Aorta (tissue), 5 donors: ENCODE measurements at places on chromosomes 1 and 21.

DNA sequence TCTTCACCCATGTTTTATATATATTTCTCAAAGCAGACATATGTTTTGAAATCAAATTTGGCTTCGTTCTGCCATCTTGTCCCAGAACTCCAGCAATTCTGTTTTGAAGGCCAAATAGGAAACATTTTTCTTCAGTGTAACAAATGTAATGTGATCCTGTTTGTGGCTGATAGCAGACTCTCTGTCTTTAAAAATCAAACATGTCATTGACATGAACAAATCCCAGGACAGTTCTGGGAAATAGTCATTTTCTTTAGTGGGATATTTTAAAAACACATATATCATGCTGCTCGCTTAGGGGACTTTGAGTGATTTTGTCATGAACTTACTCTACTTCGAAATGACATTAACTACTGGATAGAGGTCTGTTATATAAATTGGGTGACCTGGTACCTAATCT, 51.4 kb downstream of the HMCN1 start:
- H3K4me1 ChIP-seq = peaks cover 3% of the 10 kb centered on the region
- no peak overlapping the region for H3K4me3 ChIP-seq
- H3K27me3 ChIP-seq = no peaks in the 10 kb centered on the region
- no peak for DNase-seq
- H3K36me3 ChIP-seq = no peaks in the 10 kb centered on the region
- H3K27ac ChIP-seq = no peak overlapping the region

- no peak overlapping the region for H3K27ac ChIP-seq
- no peak for DNase-seq
- no peaks in the 10 kb centered on the region for H3K36me3 ChIP-seq
- no peaks in the 10 kb centered on the region for H3K4me1 ChIP-seq
Observed at GRCh38 chr1:226135059-226135651, 51.4 kb downstream of the ACBD3 start.

DNA sequence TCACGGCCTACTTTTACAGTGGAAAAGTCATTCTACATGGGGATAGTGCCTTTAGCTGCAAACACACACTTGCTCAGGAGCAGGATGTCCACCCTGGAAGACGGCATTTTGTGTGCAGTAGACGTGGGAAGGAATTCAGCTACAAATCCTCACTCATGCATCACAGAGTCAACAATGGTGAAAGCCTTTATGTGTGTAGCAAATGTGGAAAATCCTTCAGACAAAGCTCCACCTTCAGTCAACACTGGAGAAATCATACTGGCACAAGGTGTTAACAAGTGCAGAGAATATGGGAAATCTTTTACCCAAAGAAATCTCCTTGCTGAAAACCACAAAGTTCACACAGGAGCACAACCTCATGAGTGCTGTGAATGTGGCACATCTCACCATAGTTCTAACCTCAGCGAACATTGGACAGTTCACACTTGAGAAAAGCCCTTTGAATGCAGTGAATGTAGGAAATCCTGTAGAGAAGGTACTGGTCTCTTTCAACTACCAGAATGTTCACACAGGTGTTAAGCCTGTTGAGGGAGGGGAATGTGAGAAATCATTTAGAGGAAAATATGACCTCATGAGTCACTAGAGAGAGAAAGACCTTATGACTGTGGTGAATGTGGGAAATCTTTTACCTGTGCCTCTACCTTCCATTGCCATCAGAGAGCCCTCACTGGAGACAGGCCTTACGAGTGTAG, 101.8 kb downstream of the PTGS2 start:
- no peak overlapping the region for H3K27ac ChIP-seq
- no peaks in the 10 kb centered on the region for H3K4me1 ChIP-seq
- H3K36me3 ChIP-seq = no peaks in the 10 kb centered on the region
- no peak overlapping the region for H3K4me3 ChIP-seq
- H3K27me3 ChIP-seq = no peaks in the 10 kb centered on the region

GRCh38 chr1:101174722-101175121, 62.1 kb upstream of the S1PR1 start:
- H3K27ac ChIP-seq = peak overlapping the region; percentile 14
- no peaks in the 10 kb centered on the region for H3K36me3 ChIP-seq
- no peak overlapping the region for H3K4me3 ChIP-seq
- H3K4me1 ChIP-seq = peaks cover 2% of the 10 kb centered on the region
- no peaks in the 10 kb centered on the region for H3K27me3 ChIP-seq

- no peak overlapping the region for H3K27ac ChIP-seq
- no peak for DNase-seq
- no peaks in the 10 kb centered on the region for H3K36me3 ChIP-seq
Observed at GRCh38 chr1:118335331-118335732, 150.3 kb upstream of the SPAG17 start.

DNA sequence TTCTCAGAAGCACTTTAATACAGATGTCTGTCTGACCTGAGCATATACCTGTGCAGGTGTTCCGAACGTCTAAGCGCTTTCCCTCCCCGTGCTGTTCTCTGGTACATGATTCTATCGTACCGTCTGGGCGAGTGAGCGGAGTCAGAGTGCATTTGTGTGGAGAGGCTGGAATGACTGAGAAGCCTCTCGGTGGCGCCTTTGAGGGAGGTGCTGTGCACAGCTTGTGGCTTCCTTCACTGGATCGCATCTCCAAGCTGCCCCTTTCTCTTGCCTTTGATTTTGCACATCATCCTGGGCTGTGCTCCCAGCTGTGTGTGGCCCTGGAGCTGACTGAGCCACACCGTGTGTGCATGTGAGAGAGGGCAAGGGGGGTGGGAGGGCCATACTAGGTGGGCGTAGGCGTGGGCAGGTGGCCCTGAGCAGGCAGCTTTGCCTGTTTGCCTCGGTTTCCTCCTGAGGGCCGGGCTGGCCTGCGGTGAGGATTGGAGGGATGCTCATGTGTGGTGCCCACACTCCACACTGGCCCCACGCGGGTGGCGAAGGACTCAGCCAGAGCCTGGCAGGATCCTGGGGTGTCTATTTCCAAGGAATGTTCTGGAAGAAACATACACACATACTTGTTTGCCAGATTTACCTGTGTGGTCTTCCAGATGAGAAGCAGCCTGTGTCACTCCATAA, 105.3 kb downstream of the ADARB1 start:
- H3K4me1 ChIP-seq = no peaks in the 10 kb centered on the region
- no peak overlapping the region for H3K4me3 ChIP-seq
- H3K27ac ChIP-seq = no peak overlapping the region
- peaks cover 4% of the 10 kb centered on the region for H3K36me3 ChIP-seq
- no peaks in the 10 kb centered on the region for H3K27me3 ChIP-seq
- DNase-seq = no peak

DNA sequence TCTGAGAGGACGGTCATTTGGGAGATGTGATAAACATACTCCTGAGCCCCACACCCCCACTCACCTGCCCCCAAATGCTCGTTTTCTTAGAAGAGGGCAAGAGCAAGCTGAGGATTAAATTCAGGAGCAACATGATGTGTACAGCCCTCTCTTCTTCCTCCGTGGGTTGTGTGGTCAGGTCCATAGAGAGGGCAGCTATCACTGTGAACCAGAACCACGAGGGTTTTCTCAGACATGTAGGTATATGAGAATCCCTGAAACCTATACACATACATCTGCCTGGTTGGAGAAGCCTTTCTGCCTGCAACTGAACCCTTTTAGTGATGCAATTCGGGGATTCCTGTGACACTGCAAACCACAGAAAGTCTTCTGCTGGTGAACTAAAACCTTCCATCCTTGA, 38.9 kb downstream of the PGM1 start:
- peaks cover 10% of the 10 kb centered on the region for H3K36me3 ChIP-seq
- H3K27ac ChIP-seq = no peak overlapping the region
- H3K4me3 ChIP-seq = no peak overlapping the region
- H3K4me1 ChIP-seq = peaks cover 2% of the 10 kb centered on the region

DNA sequence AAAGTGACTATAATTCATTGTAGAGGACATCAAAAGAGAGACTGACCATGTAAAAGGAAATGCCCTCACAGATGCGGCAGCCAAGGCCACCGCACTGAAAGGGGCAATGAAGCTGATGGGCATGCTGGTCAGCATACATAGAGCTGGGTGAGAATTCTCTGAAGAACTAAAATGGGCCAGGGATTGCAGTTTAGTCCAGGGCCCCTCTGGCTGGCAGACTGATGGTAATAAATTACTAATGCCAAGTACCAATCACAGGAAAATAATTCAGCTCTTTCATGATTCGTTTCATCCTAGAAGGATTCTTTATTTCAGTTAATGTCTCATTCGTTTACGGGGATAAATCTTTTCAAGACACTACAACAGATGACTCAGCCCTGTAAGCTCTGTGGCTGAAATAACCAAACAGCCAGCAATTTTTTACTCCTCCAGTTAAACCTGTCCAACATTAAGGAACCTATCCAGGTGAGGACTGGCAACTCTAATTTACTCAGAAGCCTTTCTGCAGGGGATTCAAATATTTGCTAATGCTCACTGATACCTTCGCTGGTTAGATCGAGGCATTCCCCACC, 56.9 kb upstream of the MAP1LC3C start:
- H3K4me3 ChIP-seq = no peak overlapping the region
- no peaks in the 10 kb centered on the region for H3K36me3 ChIP-seq
- H3K4me1 ChIP-seq = no peaks in the 10 kb centered on the region
- no peak overlapping the region for H3K27ac ChIP-seq

GRCh38 chr1:64295136-64295535, 91.7 kb downstream of the UBE2U start:
- no peaks in the 10 kb centered on the region for H3K4me1 ChIP-seq
- DNase-seq = no peak
- no peak overlapping the region for H3K4me3 ChIP-seq
- H3K27ac ChIP-seq = no peak overlapping the region
- H3K27me3 ChIP-seq = peaks cover 2% of the 10 kb centered on the region

- H3K27ac ChIP-seq = no peak overlapping the region
- H3K4me3 ChIP-seq = no peak overlapping the region
- no peaks in the 10 kb centered on the region for H3K27me3 ChIP-seq
- no peak for DNase-seq
Observed at GRCh38 chr1:24351918-24352627, 32.9 kb downstream of the GRHL3 start.

DNA sequence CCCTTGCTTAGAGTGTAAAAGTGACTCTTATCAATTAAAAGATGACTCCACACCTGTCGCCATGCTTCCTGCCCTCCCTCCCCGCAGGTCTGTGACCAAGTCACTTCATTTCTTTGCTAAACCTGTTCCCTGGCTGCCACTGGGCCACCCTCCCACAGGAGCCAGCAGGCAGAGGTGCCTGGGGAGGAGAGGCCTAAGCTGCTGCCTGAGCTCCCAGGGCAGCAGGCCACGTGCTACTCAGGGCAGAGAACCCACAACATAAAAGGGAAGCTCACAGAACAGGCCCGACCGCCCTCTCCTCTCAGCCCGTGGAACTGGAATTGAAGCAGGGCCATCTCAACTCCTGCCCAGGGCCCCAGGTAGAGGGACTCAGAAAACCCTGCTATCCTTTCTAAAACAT, 4.9 kb downstream of the C1orf198 start:
- no peak for DNase-seq
- H3K36me3 ChIP-seq = no peaks in the 10 kb centered on the region
- H3K4me3 ChIP-seq = no peak overlapping the region
- H3K27me3 ChIP-seq = no peaks in the 10 kb centered on the region
- H3K4me1 ChIP-seq = peaks cover 3% of the 10 kb centered on the region
- peak overlapping the region; percentile 77 for H3K27ac ChIP-seq

DNA sequence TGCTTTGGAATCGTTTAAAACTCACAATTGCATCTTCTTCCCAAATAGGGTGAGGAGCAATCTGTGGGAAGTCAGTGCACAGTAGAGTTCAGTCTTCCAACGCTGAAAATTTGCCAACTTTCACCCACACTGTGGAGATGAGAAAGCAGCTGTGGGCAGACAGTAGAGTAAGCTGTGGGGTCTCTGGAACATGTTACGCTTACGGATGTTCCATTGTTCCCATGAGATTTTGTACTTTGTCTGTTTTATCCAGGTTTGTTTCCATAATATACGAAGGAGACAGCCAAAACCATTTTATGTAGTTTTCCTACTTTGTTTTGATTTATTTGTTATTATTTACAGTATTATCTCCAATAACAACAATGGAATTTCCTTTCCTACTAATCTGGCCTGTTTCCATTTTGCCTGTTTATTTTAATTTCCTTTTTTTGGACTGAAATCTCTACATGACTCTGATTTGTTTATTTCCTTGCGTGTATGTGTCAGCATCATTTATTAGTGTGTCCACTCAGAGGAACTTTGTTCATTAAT, 65.1 kb upstream of the RGL1 start:
- no peak for DNase-seq

- no peaks in the 10 kb centered on the region for H3K27me3 ChIP-seq
- DNase-seq = peak; percentile 68
- H3K27ac ChIP-seq = no peak overlapping the region
- H3K4me1 ChIP-seq = no peaks in the 10 kb centered on the region
Observed at GRCh38 chr21:44996501-44996921, 56.7 kb downstream of the SLX9 start.

DNA sequence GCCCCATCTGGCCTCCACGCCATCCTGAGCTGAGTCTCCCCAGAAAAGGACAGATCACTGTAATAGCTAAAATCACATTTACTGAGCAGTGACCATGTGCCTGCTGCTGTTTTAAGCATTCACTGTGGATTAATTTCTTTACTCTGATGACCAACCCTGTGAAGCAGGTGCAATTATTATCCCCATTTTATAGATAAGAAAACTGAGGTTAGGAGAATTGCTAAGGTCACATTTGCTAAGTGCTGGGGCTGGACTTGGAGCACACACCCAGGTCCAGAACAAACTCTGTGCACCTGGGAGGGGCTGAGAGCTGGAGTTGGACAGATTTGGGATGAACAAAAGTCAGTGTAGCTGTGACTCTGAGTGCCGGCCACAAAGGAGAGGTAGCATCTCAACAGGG, 58.0 kb downstream of the SDC3 start:
- DNase-seq = no peak
- no peak overlapping the region for H3K4me3 ChIP-seq
- no peaks in the 10 kb centered on the region for H3K36me3 ChIP-seq
- no peaks in the 10 kb centered on the region for H3K27me3 ChIP-seq
- H3K4me1 ChIP-seq = no peaks in the 10 kb centered on the region
- no peak overlapping the region for H3K27ac ChIP-seq

DNA sequence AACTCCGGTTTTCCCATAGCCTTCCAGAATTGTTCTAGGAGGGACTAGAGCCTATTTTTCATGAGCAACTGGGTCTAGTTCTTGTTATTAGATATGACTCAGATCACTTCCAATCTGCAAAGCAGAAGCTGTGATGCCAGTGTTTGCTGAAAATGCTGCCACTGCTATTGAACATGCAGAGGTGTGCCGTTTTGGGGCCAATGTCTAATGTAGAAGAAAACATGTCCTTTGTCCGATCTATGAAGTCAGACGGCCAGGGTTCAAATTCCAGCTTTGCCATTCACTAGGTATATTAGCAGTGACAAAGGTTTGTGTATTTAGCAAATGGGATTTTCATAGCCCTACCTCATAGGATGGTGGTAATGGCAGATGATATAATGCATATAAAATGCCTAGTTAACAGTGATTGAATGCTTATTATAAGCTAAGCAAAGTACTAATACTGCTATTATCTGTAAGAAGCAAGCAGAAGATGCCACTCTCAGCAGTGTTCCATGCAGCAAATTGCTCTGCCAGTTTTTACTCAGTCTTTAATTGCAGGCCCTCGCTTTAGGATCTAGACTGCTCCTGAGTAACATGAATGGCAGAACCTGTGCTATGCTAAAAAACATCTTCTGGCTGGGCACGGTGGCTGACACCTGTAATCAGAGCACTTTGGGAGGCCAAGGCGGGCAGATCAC, 40.1 kb upstream of the CXADR start:
- no peak for DNase-seq
- H3K27ac ChIP-seq = no peak overlapping the region
- no peak overlapping the region for H3K4me3 ChIP-seq
- H3K36me3 ChIP-seq = no peaks in the 10 kb centered on the region
- H3K4me1 ChIP-seq = no peaks in the 10 kb centered on the region
